ENCODE measurements at places on chromosomes 2 and 18.

DNA sequence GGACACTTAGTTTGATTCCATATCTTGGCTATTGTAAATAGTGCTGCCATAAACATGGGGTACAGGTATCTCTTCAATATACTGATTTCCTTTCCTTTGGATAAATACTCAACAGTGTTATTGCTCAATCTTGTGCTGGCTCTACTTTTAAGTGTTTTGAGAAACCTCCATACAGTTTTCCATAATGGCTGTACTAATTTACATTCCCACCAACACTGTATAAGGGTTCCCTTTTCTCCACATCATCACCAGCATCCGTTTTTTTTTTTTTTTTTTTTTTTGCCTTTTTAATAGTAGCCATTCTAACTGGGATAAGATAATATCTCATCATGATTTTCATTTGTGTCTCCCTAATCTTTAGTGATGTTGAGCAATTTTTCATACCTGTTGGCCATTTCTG lies 29.9 kb upstream of the GALNT5 start:
- no peak for DNase-seq

- DNase-seq: no peak
These were observed 28.3 kb downstream of the KCNJ13 start for GRCh38 chr2:232748038-232748437.

DNA sequence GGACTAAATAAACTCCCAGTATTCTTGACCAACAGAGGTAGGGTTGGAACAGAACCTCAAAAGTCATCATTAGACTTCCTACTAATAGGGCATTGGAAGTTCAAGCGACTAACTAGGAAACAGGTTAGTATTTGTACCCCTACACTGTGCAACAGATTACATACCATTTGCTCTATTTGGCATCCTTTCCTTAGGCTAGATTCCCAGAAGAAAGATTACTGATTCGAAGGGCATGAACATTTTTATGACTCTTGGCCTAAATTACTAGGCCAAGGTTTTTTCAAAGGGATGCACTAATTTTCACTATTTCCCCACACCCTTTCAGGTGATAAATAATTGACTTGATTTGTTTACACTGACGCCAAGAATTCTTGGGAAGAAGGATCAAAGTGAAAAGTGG lies 104.8 kb upstream of the CYP1B1 start:
- no peak for DNase-seq

GRCh38 chr2:141393214-141393545 lies 737.6 kb downstream of the LRP1B start:
- DNase-seq: no peak

DNA sequence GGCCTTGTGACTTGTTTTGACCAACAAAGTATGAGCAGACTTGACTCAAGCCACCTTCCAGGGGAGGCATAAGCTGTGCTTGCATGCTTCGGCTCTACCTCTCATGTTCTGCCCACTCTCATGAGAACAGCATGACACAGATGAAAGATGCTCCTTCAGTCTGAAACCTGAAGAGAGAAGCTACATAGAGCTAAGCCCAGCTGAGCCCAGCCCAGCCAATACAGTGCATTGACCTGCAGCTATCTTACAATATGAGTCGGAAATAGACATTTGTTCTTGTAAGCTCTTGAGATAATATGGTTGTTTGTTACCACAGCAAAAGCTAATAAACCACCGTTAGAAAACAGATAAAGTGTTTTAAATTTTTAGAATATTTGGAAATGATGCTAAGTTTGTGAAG lies 426.7 kb upstream of the PKDCC start:
- no peak for DNase-seq

Data from suppressor macrophage (primary cell).